AML-193 (cell line): ENCODE measurements at places on chromosomes 7 and 10.

GRCh38 chr7:4734587-4735345, 40.7 kb upstream of the AP5Z1 start:
- no peak for DNase-seq

DNA sequence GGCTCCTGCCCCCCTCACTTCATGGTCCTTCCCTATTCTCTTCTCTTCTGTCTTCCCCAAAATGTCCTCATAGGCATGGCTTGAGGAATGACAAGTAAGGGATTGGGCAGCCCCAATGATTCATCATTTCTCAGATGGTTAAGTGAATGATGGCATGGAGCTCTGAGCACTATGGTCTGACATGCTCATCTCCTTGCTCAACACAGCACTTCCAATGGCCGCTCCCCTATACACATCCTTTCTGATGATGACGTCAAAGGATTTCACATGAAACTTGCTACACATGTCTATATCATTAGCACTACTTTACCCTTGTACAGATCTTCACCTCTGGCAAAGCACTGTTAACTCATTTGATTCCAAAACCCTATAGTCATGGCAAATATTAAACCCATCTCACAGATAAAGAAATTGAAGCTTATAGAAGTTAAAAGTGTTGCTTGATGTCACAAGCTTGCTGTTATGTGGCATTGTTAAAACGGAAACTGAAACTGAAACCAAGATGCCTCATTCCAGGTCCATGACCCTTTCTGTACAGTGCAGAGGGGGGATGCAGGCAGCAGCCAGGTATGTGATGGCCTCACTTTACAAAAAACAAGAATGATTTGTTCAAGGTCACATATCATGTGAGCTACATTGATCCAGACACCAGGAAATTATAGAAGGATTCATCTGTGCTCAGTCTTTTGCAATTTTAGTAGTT, 90.0 kb upstream of the PLXNA4 start:
- no peak for DNase-seq

DNA sequence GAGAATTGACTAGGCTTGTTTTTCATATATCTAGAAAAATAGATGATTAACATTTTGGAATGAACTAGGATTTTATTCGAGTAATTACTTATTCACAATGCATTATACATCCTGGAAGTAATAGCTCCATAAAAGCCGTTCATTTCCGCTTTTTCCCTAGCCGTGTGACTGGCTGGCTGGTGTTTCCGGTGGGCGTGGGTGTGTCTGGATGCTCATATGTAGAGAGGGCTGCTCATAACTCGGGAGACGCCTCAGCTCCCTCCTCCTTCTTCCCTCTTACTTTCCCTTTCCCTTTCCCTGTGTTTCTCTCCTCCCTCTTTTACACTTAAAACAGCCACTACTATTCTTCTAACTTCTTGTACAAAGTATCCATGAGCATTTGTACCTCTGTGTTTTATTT, 187.7 kb upstream of the VSTM2A start:
- DNase-seq: no peak

- no peak for DNase-seq
Measured at GRCh38 chr10:51080311-51081006, 6.2 kb downstream of the PRKG1 start.

- no peak for DNase-seq
Measured at GRCh38 chr10:129915526-129916378, 48.3 kb downstream of the EBF3 start.
